ENCODE measurements at places on chromosomes 7 and 10.
A peak's percentile ranks its signal among the peaks of the same experiment; 100 is the strongest.

DNA sequence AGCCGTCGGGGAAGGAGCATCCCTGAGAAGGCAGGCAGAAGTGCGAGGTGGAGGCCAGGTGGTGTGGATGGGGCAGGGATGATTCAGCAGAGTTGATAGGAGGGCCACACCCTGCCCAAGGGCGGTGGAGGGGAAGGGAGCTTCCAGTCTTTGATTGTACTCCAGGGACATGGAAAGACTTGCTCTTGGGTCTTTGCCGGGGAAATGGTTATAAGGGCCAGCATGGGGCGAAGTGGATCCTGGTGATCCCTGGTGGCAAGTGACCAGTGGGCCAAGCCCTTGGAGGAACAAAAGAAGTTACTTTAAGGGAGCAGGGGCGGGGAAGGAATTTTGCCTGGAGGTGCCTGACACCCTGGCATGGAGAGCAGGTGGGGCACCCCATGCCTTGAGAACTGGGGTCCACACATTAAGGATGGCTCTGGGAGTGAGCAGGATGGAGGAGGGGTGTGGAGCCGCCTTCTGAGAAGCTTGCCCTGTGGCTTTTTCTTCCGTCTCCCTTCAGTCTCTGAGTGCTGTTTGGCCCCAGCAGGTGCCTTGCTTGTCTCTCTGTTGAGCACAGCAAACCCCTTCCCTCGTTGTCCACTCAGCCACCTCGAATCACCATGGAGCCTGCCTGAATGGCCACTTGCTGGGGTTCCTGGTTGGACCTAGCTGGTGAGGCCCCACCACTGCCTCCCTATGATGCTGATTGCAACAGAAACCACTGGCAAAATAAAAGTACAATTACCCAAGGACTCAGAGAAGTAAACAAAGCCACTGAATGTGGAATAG, 83.9 kb downstream of the RAMP3 start:
- DNase-seq = no peak

GRCh38 chr7:48180981-48181380, 9.7 kb downstream of the ABCA13 start:
- no peak for DNase-seq

DNA sequence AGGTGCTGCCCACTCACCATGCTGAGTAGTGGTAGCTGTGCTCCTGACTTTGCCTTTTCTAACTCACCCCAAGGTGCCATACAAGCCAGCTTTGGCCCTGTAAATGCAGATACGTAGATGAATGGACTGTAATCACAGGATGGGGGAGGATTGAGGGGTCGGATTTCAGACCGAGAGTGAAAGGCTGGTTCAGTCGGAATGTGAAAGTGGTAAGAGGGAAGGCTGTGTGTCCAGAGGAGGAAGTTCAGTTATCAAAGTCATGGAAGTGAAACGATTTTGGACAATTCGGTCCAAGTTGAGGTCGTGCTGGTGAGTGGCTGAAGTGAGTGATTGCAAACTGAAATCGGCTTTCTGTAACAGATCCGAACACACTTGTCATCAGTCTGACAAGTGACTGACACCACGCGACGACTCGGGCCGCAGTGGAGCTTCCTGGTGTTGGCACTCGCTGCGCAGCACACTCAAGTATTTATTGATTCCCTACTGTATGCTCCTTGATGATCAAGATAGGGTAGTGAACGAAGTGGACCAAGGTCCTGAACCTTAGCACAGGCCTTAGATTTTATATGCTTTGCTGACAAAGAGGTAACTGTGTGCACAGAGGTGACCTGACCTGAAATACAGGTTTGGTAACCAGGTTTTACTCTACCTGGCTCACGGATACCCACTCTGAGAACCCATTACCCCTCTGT, 10.5 kb downstream of the ZNF282 start:
- DNase-seq = no peak

DNA sequence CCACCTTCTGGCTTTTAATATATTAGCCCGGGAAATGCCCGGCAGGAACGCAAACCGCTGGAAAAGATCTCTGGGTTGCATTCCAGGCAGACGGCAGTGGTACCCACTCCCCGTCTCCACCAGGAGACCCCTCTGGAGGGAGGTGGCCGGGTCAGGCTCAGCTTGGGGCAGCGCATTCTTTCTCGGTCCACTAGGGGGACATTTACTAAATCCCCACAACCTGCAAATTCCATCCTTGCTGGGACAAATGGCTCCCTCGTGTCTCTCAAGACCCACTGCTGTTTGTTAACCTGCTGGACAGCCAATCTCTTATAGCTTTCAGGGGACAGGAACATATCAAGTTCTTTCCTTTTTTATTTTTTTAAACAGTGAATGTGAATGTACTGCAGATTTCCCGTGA, 45.8 kb upstream of the CARD11 start:
- peak; percentile 14 for DNase-seq

- DNase-seq = no peak
These were observed 80.8 kb downstream of the SEC23IP start for GRCh38 chr10:119973281-119973680.

DNA sequence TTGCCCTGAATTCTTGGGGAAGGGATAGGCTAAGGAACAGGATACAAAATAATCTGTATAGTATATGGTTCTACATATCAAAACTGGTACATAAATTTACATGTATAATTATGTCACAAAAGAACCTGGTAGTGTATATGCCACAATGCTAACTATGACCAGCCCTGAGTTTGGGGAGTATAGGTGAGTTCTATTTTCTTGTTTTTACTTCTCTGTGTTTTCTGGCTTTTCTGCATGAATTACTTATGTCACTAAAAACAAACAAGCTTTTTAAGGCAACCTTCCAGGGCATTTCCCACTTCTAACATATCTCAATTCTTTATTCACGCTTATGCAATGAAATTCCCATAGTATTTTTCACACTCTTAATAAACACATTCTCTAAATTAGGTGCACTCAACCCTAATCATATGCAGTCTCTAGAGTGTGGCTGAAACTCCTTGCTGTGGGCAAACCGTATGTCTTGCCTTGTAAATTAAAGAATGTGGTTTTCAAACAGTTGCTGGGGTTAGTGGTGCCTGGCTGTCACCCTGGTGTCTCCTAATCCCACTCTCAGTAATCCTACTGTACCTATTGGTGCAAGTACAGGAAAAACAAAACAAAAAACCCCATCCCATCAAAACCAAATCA, 14.0 kb upstream of the INSIG1 start:
- DNase-seq = no peak

DNA sequence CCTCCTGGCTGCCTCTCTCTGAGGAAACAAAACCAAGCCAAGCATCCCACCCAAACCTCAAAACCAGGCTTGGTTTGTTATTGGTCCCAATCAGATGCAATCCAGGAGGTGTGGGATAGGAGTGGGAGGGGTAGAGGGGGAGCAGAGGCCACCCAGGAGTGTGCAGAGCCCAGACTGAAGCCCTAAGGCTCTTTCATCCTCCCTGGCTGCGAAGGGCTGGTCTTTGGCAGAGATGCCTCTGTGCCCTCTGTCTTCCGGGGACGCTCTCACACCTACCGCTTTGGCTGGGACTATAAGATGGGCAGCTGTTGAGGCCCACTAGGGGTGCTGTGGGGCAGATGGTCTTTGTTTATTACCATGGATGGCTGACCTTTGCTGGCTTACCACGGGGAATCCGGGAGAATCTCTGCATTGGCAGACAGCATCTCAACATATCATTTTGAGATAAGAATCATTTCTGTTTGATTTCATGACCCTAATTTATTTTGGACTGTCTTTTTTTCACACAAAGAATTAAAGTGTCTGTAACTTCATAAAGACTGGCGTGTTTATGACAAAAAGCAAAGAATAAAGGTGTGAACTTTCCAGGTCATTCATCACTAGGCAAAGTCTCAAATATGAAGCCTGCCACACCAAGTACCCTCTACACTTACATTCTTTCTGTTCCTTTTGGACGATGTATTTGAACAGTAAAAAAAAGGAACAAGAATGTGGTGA, 6.5 kb upstream of the DENND2A start:
- peak; percentile 70 for DNase-seq

DNA sequence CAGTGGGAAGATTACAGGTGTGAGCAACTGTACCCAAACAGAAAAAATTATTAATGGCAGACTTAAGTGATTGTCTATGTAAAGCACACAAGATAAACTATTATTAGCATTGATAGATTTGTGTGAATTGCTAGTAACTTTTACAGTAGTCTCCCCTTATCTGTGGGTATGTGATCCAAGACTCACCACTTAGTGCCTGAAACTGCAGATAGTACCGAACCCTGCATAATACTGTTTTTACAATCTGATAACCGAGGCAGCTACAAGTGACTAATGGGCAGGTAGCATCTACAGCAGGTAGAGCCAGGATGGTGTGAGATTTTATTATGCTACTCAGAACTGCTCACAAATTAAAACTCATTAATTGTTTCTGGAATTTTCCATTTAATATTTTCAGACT, 31.5 kb downstream of the MPLKIP start:
- DNase-seq = no peak

- no peak for DNase-seq
These were observed 41.9 kb downstream of the WIPI2 start for GRCh38 chr7:5231811-5232484.

GRCh38 chr10:90571481-90572258, 286.2 kb downstream of the HTR7 start:
- peak; percentile 6 for DNase-seq

GRCh38 chr7:69213878-69214277, 384.4 kb upstream of the AUTS2 start:
- no peak for DNase-seq

GRCh38 chr10:79420974-79421688, 24.3 kb downstream of the ZCCHC24 start:
- no peak for DNase-seq

- DNase-seq = no peak
These were observed 290.6 kb upstream of the PHYHIPL start for GRCh38 chr10:58885686-58886345.

DNA sequence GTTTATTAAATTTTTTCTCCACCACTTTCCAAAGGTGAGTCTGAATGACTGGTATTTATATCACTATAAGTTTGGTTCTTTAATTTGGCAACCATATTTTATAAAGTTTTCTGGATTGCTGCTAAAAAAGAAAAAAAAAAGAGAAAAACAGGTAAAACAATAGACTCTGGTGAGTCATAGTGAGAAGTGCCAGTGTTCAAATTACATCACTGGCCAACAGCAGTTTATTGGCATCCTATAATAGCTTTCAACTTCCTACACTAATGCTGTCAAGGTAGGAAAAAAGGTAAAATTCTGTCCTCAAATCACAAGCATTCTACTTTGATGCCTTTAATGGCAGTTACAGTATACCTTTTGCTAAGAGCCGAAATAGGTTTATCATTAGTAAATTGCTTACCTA, 808.8 kb downstream of the GRM8 start:
- DNase-seq = no peak
